Motor neuron (in vitro differentiated cells): ENCODE measurements at places on chromosomes 2 and 18.

- no peak for ATAC-seq
Observed at GRCh38 chr2:45825001-45825651, 173.7 kb downstream of the PRKCE start.

GRCh38 chr2:74944987-74945787, 13.3 kb upstream of the POLE4 start:
- no peak for ATAC-seq

- ATAC-seq, result no peak
Observed at GRCh38 chr2:223053484-223054192, 1.6 kb downstream of the KCNE4 start.

GRCh38 chr2:134268265-134268664, 14.4 kb downstream of the MGAT5 start:
- peak; percentile 57 for ATAC-seq

DNA sequence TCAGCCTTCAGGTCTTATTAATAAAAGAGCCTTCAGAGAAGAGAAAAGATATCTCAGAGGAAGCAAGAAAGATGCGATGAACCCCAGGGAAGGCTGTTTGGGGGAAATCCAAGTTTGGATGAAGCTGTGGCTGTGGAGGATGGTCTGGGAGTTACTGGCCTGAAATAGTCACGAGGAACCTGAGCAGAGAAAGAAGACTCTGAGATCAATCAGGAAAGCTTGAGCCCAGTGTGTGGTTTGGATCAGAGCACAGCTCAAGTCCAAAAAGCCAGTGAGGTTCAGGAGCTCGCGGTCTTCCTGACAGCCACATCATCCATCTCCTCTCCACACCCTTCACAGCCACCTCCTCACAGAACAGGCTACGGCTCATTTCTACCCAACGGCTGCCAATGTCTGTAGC, 87.4 kb upstream of the SERPINE2 start:
- no peak for ATAC-seq
